Esophagus squamous epithelium (tissue), 5 donors: ENCODE measurements at places on chromosomes 2 and 18. TPM values are rescaled to one million over a fixed set of nuclear protein-coding genes. Genes with fewer than 3 reads are reported as not detected.

DNA sequence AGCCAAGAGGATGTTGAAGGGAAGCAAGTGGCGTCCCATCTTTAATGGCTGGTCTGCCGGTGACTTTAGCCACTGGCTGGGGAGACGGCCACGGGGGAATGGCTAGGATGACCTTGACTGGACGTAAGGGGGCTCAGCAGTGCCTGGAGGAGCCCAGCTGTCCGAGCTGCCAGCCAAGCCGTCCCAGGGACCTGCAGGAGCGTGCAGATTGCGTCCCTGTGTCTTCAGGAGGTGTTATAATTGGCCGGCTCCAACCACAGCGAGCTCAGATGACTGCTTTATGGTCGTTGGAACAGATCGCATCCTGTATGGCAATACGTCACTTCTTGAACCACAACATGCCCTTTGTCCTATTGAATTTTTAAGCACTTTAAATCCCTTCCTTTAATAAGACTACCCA lies 204.6 kb downstream of the EIPR1 start:
- H3K4me1 ChIP-seq: peaks cover 4% of the 10 kb centered on the region
- peak overlapping the region; percentile 85 for H3K27ac ChIP-seq

DNA sequence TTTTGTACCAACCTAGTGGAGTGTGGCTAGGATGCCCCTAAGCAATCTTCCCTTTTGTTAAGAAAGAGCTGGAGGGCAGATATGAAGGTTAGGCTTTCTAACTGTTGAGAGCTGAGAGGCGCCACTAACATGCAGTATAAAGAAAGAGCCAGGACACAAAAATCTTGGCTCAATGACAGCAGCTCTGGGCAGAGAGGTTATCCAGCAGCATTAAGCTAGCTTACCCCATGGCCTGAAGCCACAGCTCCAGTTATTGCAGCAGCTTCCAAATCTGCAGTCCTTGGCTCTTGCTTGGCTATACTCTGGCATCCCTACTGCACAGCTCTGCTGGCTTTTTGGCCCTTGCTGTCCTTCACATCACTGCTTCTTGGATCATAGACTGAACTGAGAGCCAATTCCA lies 213.4 kb downstream of the GPD2 start:
- no peaks in the 10 kb centered on the region for H3K4me1 ChIP-seq
- H3K27me3 ChIP-seq: no peaks in the 10 kb centered on the region
- H3K4me3 ChIP-seq: no peak overlapping the region
- no peak overlapping the region for H3K27ac ChIP-seq
- DNase-seq: no peak

The TMEM17 gene
- total RNA-seq: 1.7 TPM

GRCh38 chr2:213868526-213868925 lies 542.3 kb upstream of the VWC2L start:
- no peak for DNase-seq
- no peak overlapping the region for H3K27ac ChIP-seq
- no peak overlapping the region for H3K4me3 ChIP-seq
- no peaks in the 10 kb centered on the region for H3K4me1 ChIP-seq

GRCh38 chr2:220191031-220191430 lies 563.6 kb downstream of the SLC4A3 start:
- no peak overlapping the region for H3K27ac ChIP-seq
- peaks cover 16% of the 10 kb centered on the region for H3K4me1 ChIP-seq
- H3K27me3 ChIP-seq: no peaks in the 10 kb centered on the region
- H3K36me3 ChIP-seq: no peaks in the 10 kb centered on the region

DNA sequence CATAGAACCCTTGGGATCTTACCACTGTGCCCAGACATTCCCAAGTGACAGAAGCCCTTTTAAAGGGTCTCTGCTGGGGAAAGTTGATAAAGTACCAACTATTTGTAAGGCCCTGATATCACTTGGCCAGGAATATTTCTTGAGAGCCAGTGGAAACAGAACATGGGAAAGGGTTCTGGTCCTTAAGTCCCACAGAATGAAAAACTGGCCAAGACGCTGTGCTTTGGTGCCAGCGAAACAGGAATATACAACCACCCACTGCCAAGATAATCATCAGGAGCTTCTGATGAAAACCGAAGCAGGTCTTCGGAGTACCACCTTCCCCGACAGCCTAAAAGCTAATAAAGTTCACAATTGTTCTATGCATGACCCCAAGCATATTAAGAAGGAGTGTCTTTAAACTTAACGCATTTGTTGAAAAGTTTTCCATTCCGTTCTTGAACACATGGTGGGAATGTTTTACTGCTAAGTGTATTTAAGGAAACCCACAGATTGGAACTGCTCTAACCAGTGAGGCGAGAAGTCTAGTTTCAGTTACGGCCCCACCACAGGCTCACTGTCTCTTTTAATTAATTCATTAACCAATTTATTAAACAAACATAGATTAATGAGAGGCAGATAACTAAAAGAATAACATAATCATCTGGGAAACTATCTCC lies 152.6 kb downstream of the ANKRD44 start:
- no peaks in the 10 kb centered on the region for H3K27me3 ChIP-seq
- H3K4me3 ChIP-seq: no peak overlapping the region
- no peak overlapping the region for H3K27ac ChIP-seq

The REG3G gene
- not detected for total RNA-seq

The ALPG gene
- not detected for total RNA-seq

- no peak for DNase-seq
- H3K4me3 ChIP-seq: no peak overlapping the region
- no peaks in the 10 kb centered on the region for H3K4me1 ChIP-seq
- H3K36me3 ChIP-seq: no peaks in the 10 kb centered on the region
- H3K27ac ChIP-seq: no peak overlapping the region
- H3K27me3 ChIP-seq: no peaks in the 10 kb centered on the region
Observed at GRCh38 chr18:3481696-3482210, 31.8 kb downstream of the TGIF1 start.

- H3K27ac ChIP-seq: no peak overlapping the region
- no peaks in the 10 kb centered on the region for H3K4me1 ChIP-seq
- H3K4me3 ChIP-seq: no peak overlapping the region
- H3K36me3 ChIP-seq: peaks cover 6% of the 10 kb centered on the region
- no peaks in the 10 kb centered on the region for H3K27me3 ChIP-seq
Observed at GRCh38 chr2:38850045-38850444, 25.7 kb downstream of the DHX57 start.

DNA sequence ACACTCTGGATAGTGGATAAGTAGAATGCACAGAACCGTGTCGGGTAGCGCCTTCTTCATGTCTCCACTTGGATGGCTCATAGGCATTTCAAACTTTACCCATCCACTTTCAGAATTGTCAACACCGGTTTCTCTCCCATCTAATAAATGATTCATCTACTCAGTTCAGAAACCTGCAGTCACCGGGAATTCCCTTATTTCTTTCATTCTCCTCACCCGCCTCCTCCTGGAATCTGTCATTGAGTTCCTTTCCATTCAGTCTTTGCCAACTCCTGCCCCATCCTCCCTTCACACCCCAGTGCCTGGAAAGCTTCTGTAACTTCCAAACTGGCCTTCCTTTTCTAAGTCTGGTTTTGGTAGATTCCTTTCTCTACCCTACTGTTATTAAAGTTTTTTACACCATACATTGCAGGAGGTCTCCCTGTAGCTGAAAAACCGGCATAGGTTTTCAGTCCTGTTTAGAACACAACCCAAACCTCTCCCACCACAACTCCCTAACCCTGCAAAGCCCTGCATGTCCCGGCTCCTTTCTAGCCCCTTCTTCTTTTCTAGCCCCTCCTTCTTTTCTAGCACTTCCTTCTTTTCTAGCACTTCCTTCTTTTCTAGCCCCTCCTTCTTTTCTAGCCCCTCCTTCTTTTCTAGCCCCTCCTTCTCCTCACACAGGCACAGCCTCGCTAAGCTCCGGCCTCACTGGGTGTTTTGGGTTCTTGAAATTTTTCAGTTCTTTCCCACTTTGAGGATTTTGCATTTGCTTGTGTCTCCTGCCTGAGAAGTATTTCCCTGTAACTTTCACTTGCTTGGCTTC lies 133.9 kb upstream of the KLHL14 start:
- H3K27ac ChIP-seq: no peak overlapping the region
- no peak overlapping the region for H3K4me3 ChIP-seq
- H3K36me3 ChIP-seq: no peaks in the 10 kb centered on the region

- no peak for DNase-seq
- no peak within 1 kb of the TSS for H3K4me3 ChIP-seq
- H3K27ac ChIP-seq: no peak within 1 kb of the TSS
Observed at GRCh38 chr2:165203689-165204559, at the start of gene SCN3A. Gene SCN3A (minus strand): TSS chr2:165204050. CDS start chr2:165176394, 27,656 bp downstream.

DNA sequence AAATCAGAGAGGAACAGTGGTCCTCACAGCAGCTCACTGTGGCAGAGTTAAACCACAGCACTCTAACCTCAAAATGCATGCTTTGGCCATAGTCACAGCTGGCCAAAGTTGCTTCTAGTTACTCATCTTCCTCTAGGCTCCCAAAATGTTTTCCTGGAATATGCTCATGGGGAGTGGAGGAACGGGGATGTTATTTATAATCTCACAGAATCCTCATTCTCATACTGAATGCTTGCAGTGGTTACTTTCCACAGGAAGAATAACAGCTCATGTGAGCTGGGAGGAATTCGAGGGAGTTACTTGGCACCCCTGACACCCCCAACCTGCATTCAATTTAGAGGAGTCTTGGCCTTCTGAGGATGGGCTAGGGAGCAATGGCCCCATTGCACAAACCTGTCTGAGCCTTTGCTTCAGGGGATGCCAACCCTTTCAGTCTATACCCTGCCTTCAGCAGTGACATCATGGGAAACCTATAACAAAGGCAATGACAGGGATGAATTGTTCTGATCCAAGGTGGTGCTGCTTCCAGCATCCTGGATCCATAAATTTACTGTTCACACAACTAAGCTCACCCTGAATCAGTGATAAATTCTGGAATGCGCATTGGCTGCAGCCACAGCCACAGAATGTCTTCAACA lies 22.4 kb upstream of the CCBE1 start:
- H3K4me1 ChIP-seq: no peaks in the 10 kb centered on the region
- H3K27ac ChIP-seq: no peak overlapping the region
- H3K36me3 ChIP-seq: no peaks in the 10 kb centered on the region
- H3K27me3 ChIP-seq: no peaks in the 10 kb centered on the region
- no peak for DNase-seq
- no peak overlapping the region for H3K4me3 ChIP-seq

GRCh38 chr2:207286106-207286505 lies 120.4 kb upstream of the KLF7 start:
- H3K27me3 ChIP-seq: no peaks in the 10 kb centered on the region
- H3K36me3 ChIP-seq: no peaks in the 10 kb centered on the region
- H3K27ac ChIP-seq: no peak overlapping the region

The ARMC9 gene
- 3.0 TPM for total RNA-seq

- no peaks in the 10 kb centered on the region for H3K36me3 ChIP-seq
- no peak overlapping the region for H3K4me3 ChIP-seq
- no peaks in the 10 kb centered on the region for H3K27me3 ChIP-seq
- H3K27ac ChIP-seq: no peak overlapping the region
- no peak for DNase-seq
- no peaks in the 10 kb centered on the region for H3K4me1 ChIP-seq
Observed at GRCh38 chr2:76567478-76567877, 856.8 kb upstream of the GCFC2 start.

The CDK5R2 gene
- total RNA-seq: not detected

GRCh38 chr2:231278868-231279267 lies 80.4 kb downstream of the ARMC9 start:
- H3K27me3 ChIP-seq: no peaks in the 10 kb centered on the region
- no peak for DNase-seq
- H3K4me3 ChIP-seq: no peak overlapping the region
- no peaks in the 10 kb centered on the region for H3K36me3 ChIP-seq
- no peak overlapping the region for H3K27ac ChIP-seq

DNA sequence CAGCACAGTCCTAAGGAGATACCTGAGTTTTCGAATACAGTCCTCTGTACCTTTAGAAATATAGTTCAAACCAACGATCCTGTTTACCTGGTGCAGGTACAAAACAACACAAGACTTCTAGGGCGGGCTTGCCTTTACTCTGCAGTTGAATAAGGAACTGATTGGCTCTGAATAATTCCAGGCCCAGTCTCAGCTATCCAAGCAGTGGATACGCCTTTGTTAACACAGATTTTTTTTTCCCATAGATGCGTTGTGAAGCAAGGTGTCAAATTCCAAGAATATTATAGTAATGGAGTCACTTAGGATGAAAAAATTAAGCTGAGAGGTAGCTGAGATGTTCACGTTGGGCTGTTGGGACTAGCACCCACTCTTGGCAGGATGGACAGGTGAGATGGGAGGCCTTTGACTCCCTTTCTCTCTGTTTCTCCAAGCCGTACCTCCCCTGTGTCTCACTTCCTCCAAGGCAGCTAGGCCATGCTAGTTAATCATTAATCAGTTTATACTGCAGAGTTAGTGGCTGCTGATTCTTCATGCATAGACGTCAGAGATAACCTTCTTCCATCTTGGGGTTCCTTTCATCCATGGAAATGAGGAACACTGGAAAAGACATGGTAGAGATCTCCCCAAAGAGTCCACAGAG lies 380.8 kb upstream of the ACVR2A start:
- no peaks in the 10 kb centered on the region for H3K36me3 ChIP-seq
- H3K27ac ChIP-seq: no peak overlapping the region
- no peaks in the 10 kb centered on the region for H3K4me1 ChIP-seq
- no peak overlapping the region for H3K4me3 ChIP-seq
- DNase-seq: no peak
- no peaks in the 10 kb centered on the region for H3K27me3 ChIP-seq

- no peaks in the 10 kb centered on the region for H3K27me3 ChIP-seq
- no peak overlapping the region for H3K4me3 ChIP-seq
- H3K27ac ChIP-seq: peak overlapping the region; percentile 78
- DNase-seq: no peak
- no peaks in the 10 kb centered on the region for H3K36me3 ChIP-seq
- peaks cover 57% of the 10 kb centered on the region for H3K4me1 ChIP-seq
Observed at GRCh38 chr2:173572848-173573247, 218.2 kb downstream of the CDCA7 start.

The GPAT2 gene
- total RNA-seq: 2.1 TPM

- no peak for DNase-seq
- H3K4me3 ChIP-seq: no peak overlapping the region
- no peaks in the 10 kb centered on the region for H3K4me1 ChIP-seq
- H3K27ac ChIP-seq: no peak overlapping the region
Observed at GRCh38 chr2:30283931-30284565, 52.7 kb downstream of the LBH start.

DNA sequence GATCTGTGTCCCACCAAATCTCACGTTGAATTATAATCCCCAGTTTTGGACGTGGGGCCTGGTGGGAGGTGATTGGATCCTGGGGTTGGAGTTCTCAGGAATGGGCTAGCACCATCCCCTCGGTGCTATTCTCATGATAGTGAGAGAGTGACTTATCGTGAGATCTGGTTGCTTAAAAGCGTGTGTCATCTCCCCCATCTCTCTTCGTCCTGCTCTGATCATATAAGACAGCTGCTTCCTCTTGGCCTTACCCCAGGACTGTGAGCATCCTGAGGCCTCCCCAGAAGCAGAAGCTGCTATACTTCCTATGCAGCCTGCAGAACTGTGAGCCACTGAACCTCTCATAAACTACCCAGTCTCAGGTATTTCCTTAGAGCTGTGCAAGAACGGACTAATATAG lies 163.7 kb upstream of the NDUFV2 start:
- no peaks in the 10 kb centered on the region for H3K27me3 ChIP-seq
- DNase-seq: no peak
- no peaks in the 10 kb centered on the region for H3K36me3 ChIP-seq

DNA sequence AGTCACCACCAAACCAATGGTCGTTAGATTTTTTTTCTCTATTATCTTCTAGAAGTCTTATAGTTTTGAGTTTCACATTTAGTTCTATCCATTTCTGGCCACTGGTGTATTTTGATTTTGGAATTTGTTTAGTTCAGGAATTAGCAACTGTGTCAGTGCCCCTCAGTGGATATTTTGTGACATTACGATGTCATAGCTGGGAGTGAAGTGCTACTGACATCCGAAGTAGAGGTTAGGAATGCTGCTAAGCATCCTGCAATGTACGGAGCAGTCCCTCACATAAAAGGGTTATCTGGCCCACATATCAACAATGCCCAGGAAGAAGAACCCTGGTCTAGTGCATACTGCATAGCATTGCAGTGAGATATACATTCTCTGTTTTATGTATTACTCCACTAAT lies 157.4 kb upstream of the RGPD4 start:
- DNase-seq: no peak
- H3K27me3 ChIP-seq: no peaks in the 10 kb centered on the region
